Left cardiac atrium (tissue), 4 donors: ENCODE measurements at places on chromosomes 16 and 17. TPM values are rescaled to one million over a fixed set of nuclear protein-coding genes. Genes with fewer than 3 reads are reported as not detected.

GRCh38 chr17:10727192-10727591 lies 2.6 kb downstream of the TMEM220 start:
- DNase-seq: no peak

- DNase-seq: no peak
These were observed 32.1 kb upstream of the JPT2 start for GRCh38 chr16:1645914-1646525.

DNA sequence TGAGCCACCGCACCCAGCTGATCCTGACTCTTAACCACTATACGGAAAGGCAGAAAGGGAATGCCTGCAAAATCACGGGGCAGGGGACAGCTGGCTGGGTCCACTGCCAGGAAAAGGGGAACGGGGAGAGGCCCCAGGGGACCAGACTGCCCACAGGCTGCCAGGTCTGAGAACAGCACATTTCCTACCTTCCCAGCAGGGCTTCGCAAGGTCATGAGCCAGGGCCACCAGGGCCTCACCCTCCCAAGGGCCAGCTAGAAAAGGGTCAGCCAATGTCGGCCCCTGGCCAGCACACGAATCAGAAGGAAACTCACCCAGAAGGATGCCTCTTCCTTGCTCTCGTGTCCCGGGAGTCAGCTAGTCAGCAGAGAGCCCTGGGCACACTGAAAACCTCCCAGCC lies 118.4 kb downstream of the ZNF423 start:
- DNase-seq: no peak

Gene KRTAP17-1
- not detected for total RNA-seq

DNA sequence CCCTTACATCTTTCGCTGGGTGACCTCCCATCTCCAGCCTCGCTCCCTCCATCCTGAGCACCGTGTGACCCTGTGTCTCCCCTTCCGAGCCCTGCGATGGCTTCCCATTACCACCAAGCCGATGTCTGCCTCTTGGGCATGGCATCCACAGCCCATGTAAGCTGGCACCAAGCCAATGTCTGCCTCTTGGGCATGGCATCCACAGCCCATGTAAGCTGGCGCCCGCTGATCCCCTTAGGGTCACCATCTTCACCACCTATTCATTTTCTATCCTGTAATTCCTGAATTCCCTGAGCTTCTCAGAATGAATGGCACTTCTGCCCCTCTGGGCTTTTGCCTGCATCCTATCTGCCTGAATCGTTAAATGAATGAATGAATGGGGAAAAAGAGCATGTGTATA lies 478.2 kb upstream of the CCL2 start:
- no peak for DNase-seq
